ENCODE measurements at places on chromosomes 6 and 20.

DNA sequence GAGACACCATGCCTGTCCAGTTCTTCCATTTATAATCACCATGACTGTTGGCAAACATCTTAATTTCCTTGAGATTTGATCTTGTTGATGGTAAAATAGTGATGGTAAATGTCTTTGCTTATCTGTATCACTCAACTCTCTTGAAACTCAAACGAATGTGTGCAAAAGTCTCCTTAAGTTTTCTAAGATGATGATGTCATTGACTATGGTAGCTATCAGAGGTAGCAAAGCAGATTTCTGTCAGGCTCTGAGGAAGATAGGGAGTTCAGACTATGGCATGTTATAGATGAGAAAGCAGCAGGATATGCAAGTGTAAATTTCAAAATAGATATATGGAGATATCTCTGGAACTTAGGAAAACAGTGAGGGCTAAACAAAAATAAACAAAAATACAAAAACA, 121.0 kb upstream of the GJE1 start:
- no peak for DNase-seq

GRCh38 chr6:169172946-169173345, 80.7 kb downstream of the THBS2 start:
- DNase-seq = no peak

DNA sequence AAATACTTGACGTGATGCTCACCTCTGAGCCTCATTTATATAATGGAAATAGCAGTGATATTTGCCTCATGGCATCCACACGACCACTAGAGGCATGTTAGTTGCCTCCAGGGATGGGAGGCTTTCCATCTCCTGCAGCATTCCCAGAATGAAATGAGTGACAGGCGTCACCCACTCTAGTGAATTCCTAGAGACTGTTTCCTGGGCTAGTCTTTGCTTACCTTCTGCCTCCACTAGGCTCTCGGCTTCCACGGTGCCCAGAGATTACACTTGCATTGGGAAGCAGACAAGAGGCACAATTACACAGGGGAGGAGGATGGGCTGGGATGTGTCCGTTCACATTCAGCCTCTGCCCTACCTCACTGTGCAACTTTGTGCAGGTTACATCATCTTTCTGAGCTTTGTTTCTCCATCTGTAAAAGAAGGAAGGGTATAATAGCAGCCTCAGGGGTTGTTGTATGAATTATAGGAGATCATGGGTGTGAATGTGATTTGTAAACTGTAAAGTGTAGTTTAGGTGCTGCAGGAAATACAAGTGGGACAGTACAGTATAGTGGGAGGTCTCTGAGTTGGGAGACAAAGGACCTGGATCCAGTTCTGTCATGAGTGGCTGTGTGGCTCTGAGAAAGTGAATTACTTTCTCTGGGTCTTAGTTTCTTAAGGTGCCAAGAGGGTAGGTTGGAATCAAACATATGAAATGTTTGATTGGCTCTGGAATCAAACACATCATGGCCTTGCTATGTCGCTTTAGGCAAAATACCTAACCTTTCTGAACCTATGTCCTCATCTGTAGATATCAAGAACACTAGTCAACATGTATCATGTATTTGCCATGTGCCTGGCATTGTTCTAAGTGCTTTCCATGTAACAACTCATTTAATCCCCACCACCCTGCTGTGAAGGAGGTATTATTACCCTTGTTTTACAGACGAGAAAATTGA, 3.6 kb upstream of the VSTM2L start:
- no peak for DNase-seq

DNA sequence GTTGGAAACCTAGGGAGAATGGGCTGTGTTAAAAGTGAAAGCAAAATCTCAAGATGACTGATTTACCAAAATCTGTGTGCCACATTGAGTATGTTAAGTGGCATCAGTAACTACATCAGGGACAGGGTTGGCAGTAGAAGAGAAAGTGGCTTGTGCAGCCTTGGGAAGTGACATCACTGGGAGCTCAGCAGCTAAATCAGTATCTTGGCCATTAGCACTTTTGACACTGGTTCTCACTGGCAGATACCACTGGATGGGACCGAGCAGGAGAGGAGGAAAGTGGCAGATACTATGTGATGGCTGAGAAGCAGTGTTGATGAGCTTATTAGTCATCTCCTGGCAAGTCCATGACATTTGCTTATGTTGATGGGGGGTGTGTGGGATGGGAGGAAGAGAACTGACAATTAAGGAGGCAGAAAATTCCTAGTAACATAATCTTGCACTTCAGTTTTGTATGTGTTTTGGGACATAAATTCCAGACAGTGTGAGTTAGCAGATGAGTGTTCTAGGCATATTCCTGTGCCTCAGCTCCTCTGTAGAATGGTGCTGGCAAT, 322.2 kb downstream of the SOX4 start:
- no peak for DNase-seq

DNA sequence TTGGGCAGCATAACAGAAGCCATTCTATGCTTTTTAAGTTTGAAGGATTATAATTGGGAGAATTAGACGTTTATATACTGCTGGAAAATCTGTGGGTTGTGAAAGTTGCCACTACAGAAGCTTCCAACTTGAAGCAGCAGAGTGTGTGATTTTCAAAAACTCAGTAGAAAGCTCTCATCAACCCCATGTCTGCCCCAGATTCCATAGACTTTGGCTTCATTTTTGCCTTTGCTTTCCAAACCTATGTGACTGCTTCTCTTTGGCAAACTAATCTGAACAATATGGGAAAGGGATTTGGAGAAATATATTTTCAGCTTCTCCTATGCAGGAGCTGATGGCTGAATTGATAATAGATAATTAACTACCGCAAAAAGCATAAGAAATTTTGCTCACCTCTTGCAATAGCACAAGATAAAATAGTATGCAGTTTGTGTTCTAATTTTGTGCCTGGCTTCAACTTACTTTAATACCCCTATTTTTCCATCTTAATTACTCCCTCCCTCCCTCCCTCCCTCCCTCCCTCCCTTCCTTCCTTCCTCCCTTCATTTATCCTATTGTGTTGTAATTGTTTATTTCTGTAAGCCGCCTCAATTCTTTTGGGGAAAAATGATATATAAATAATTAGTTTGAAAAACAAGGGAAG, 214.1 kb upstream of the HS3ST5 start:
- no peak for DNase-seq

GRCh38 chr20:62413025-62413570, 6.0 kb upstream of the CABLES2 start:
- no peak for DNase-seq

DNA sequence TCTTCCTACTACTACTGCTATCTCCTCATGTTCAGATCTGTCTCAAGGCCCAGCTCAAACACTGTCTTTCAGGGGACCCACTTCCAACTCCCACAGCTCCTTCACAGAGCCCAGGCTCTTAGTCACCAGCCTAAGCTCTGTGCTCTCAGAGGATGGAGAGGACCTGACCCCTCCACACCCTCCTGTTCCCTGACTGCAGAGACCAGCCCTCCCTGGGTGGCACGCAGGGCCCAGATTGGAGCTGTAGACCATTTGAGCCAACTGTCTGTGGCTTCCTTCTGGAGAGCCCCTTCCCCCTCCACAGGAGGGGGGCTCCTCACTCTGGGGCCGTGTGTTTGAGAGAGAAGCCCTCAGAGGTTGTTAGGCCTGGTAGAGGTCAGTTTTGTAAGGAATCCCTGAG, 9.8 kb downstream of the SNPH start:
- DNase-seq = no peak

DNA sequence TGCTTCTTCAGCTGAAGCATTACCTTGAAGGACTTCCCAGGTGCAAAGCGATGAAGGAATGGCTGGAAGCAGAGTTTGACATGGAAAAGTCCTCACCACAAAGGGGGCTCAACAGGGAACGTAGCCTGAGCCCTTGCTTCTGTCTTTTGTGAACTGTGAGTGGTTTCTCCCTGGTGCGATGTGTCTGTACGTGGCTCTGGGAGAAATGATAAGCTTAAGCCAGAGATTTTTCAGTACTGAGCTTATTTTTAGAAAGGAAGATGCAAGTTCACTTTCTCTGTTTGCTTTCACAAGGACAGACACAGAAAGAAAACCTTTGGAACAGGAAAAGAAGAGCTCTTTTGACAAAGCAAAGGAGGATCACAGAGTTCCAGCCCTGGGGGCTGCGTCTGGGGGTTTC, 79.4 kb downstream of the DACT2 start:
- DNase-seq = no peak
